AG08396 (cell line): ENCODE measurements at places on chromosomes 5 and 9.

- DNase-seq: no peak
Observed at GRCh38 chr5:101838435-101838834, 457.6 kb downstream of the SLCO4C1 start.

GRCh38 chr5:135085936-135086725 lies 52.1 kb upstream of the PITX1 start:
- DNase-seq: no peak

- DNase-seq: no peak
Observed at GRCh38 chr5:1134478-1134877, 22.6 kb upstream of the SLC12A7 start.

DNA sequence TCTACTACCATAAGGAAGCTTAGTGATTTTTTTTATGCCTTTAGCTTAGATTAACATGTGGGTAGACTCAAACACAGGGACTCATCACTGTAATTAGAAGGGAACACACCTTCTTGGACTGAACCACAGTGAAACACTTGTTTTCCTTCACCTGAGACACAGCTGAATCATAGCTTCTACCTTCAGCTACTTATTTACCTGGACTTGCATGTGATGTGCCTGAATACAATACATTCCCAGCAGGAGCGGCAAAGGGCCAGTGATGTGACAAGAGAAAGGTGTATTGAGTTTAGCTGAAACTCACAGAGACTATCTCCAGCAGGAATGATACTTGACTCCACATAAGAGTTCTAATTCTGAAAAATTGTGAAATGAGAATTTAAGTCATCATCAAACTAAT lies 37.8 kb downstream of the GRAMD2B start:
- no peak for DNase-seq

GRCh38 chr5:82106207-82106606 lies 134.4 kb downstream of the ATG10 start:
- no peak for DNase-seq

DNA sequence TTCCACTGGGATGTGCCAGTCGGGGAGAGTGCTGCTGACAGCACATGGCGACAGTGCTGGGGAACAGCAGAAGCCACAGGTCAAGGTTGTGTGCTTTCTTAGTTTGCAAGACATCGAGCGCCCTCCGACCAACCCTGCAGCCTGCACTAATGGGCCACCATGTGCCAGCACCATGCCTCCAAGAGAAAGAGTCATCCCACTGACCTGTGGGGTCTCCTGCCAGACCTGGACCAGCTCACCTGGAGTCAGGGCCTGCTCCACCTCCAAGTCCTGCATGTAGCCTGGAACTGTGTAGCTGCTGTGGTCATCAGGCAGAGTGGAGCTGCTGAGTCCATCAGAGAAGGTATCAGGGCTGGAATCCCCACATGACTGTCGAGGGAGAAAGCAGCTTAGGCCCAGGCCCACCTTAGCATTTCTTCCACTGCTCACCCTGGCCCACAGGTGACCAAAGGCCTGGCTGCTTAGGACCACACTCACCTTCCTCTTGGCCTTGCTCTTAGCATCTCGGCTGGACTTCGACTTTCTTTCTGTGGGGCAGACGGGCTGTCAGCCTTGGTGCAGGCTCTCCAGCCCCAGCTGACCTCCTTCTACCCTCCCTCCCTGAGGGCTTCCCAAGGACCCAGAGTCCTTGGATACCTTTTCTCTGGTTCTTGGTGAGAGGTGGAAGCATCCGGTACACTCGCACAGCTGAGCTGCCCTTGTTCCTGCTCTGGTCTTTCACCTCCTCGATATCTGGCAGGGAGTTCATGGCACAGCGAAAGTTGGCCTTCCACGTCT lies 4.1 kb downstream of the IRF1 start:
- no peak for DNase-seq

GRCh38 chr5:766666-767431 lies 17.7 kb downstream of the ZDHHC11B start:
- no peak for DNase-seq

- DNase-seq: no peak
Observed at GRCh38 chr9:126126807-126127206, 199.8 kb upstream of the MVB12B start.
